ENCODE measurements at places on chromosomes 3 and 15.

- no peak for DNase-seq
These were observed 200.7 kb downstream of the SATB1 start for GRCh38 chr3:18224426-18224825.

DNA sequence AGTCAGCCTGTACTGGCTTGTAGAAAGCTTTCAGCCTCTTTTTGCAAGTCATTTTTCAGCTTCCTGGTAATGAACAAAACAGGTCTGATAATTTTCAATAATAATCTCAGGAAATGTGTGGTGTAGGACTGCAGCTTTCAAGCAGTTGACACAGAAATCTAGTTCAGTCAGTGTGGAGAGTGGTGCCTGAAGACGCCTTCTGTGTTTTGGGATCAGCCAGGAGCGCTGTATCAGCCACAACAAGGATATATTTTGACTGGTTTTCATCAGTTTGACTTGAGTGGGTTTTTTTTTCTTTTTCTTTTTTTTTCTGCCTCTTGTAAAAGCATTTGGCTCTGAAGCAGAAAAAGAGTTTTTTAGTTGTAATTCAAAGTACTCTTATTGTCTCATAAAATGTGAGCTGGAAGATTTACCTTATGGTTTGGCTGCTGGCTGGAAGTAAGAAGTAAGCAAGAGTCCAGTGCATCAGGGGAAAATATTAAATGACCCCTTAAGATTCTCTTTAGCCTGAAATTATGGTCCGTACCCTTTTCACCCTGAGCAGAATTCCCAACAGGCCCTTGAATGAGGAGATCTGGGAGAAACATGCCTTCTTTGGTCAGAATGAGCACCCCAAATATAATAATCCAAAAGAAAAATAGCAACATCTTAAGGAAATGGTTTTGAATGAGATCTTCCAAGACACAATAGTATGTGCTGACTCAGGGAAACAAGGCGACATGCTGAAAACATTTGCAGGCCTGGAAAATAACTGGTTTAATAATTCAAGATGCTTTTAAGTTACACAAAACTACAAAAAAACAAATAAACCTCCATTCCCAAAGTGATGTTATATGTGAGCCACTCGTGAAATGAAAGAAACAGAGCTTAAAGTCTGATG lies 332.7 kb upstream of the ADAMTS9 start:
- DNase-seq = no peak

DNA sequence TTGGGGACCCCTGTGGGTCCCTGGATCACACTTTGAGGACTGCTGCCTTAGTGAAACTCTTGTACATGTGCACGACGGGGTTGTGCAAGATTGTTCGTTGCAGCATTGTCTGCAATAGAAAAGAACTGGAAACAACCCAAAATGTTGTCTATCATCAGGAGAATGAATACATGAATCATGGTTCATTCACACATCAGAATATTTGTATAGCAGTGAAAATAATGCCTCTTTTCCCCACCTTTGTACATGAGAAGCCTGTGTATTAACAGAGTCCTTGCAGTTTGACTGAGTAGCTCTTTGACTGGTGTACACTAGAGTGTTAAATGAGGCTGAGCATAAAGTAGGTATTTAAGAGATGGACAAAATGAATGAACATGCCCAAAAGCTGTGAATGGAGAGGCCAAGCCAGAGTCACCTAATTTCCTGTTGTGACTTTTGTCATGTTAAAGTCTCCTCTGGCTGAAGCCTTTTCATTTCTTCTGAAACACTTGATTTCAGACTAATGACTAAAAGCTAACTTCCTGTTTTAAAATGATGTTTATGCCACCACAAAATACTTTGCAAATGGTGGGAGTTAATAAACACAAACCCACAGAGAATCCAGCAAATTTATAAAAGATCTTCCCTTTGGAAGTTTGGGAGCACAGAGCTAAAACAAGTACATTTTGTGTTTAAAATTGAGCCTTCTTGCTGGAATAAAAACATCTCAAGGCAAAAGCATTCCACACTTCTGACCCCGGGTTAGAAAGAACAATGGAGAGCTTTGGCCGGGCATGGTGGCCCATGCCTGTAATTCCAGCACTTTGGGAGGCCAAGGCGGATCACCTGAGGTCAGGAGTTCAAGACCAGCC lies 20.6 kb upstream of the USP3 start:
- no peak for DNase-seq

- DNase-seq = no peak
These were observed 25.2 kb upstream of the CCK start for GRCh38 chr3:42290966-42291714.

GRCh38 chr15:39539466-39539865 lies 41.4 kb upstream of the THBS1 start:
- no peak for DNase-seq

DNA sequence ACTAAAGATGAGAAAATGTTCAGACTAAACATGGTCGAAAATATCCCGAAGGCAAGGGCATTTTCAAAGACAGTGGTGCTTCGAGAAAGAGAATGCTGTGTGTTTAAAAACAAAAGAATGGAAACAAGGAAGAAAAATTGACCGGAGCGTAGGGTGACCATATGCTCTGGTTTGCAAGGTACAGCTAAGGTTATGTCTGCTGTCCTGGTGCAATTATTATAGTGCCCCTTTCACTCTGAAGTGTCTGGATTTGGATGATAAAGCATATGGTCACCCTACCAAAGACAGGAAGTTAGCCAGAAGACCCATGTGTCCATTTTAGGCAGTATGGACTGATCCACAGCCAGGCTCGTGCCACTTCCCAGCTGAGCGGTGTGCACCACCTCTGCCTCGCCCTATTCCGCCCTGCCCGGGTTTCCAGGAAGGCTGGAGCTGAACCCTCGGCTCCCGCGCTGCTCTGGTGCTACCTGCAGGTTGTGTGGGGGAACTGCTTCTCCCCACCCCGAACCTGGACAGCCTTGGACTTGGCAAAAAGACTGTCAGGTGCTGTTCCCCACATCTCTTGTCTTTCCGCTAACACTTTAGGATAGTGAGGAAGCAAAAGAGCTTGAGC lies 25.2 kb downstream of the GOLGA6D start:
- peak; percentile 7 for DNase-seq

DNA sequence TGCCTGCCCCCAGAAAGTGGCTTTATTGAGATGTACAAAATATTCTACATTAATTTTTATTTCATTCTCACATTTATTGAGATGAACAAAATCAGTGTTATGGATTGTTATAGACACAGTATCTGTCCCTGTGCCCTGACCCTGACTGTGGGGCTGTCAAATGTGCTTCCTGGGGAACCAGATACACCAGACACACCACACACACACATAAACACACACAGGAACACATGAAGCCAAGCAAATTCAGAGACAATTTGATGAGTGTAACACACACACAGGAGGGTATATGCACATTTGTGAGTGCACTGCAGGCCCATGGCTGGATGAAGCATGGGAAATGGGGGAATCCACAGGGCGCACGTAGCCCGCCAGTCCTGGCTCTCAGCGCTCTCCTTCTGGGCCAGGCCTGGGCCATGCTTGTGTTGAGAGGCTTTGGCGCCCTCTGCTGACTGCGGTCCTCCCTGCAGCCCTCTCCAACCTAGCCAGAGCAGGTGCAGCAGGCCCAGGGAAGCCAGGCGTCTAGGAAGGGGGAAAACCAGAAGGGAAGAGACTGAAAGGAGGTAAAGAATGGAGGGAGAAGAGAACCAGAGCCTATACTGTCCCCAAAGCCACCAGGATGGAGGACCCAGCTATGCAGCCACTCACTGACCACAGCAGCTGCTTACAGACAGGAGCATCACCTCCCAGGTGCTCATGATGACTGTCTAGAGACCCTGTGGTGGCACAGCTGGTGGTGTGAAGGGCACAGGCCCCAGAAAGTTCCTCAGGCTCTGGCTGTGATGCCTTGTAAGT lies 18.0 kb upstream of the LOXL1 start:
- DNase-seq = peak; percentile 72

GRCh38 chr3:166405465-166405864 lies 568.2 kb upstream of the BCHE start:
- no peak for DNase-seq
